Cardiac muscle cell (in vitro differentiated cells and primary cell): ENCODE measurements at places on chromosomes 2 and 18. TPM values are rescaled to one million over a fixed set of nuclear protein-coding genes. Genes with fewer than 3 reads are reported as not detected.

The NEU4 gene
- total RNA-seq: 0.56 and 1.8 TPM in 2 replicates

The SERPINB5 gene
- total RNA-seq: not detected in 2 replicates

The SPHKAP gene
- 74.7 and 146 TPM in 2 replicates for total RNA-seq

The STARD6 gene
- not detected in 2 replicates for total RNA-seq

DNA sequence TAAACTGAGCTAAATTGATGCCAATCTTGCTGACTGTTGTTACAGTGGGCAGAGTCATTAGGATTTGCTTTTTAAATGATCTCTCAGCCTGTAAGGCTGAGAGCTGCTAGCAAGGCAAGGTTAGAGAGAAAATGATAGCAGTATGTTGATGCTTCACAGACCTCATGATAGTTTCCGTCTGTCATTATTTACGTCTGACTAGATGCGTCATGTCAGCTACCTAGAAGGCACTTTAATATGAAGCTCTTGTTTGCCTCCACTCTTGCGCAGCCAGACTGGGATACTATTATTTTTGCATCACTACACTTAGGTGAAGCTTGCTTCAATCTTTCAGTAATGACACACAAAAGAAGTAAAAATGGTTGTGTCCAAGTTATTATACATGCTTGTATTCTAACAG lies 313.8 kb downstream of the LNPK start:
- H3K4me1 ChIP-seq: no peaks in the 10 kb centered on the region
- no peak overlapping the region for H3K27ac ChIP-seq
- no peak for DNase-seq
- H3K27me3 ChIP-seq: peaks cover 27% of the 10 kb centered on the region
- H3K4me3 ChIP-seq: no peak overlapping the region
- H3K36me3 ChIP-seq: no peaks in the 10 kb centered on the region

- DNase-seq: no peak
- H3K27me3 ChIP-seq: no peaks in the 10 kb centered on the region
- H3K4me3 ChIP-seq: no peak overlapping the region
- H3K36me3 ChIP-seq: no peaks in the 10 kb centered on the region
- peaks cover under 1% of the 10 kb centered on the region for H3K4me1 ChIP-seq
- H3K27ac ChIP-seq: no peak overlapping the region
Observed at GRCh38 chr2:157296490-157296889, 29.1 kb downstream of the ERMN start.

The GCKR gene
- total RNA-seq: not detected in 2 replicates

- H3K4me1 ChIP-seq: no peaks in the 10 kb centered on the region
- peaks cover 4% of the 10 kb centered on the region for H3K27me3 ChIP-seq
- H3K4me3 ChIP-seq: no peak overlapping the region
- H3K36me3 ChIP-seq: no peaks in the 10 kb centered on the region
- no peak for DNase-seq
Observed at GRCh38 chr2:160052531-160052930, 9.9 kb downstream of the PLA2R1 start.

DNA sequence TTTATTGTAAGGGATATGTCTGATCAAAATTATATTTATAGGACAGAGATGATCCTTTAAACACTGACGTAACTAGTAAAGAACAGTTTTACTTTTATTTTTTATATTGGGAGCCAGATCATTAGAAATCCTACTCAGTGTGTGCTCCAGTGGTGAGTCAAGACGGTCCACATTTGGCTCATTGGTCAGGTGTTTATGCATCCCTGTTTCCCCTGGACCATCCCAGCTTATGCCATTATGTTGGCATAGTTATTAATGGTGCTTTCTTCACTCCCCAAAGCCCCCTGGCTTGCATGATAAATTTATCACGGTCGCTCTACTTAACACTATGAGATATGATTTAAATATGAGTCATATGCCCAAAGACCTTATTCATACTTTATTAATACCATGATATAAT lies 293.4 kb downstream of the XIRP2 start:
- H3K4me1 ChIP-seq: peaks cover 1% of the 10 kb centered on the region
- H3K27ac ChIP-seq: no peak overlapping the region
- H3K4me3 ChIP-seq: no peak overlapping the region
- no peaks in the 10 kb centered on the region for H3K27me3 ChIP-seq
- no peak for DNase-seq

- H3K27ac ChIP-seq: peak overlapping the region; percentile 37
- no peaks in the 10 kb centered on the region for H3K27me3 ChIP-seq
- no peak for DNase-seq
- no peaks in the 10 kb centered on the region for H3K4me1 ChIP-seq
- H3K4me3 ChIP-seq: no peak overlapping the region
Observed at GRCh38 chr2:10785260-10785659, 27.3 kb downstream of the PDIA6 start.

DNA sequence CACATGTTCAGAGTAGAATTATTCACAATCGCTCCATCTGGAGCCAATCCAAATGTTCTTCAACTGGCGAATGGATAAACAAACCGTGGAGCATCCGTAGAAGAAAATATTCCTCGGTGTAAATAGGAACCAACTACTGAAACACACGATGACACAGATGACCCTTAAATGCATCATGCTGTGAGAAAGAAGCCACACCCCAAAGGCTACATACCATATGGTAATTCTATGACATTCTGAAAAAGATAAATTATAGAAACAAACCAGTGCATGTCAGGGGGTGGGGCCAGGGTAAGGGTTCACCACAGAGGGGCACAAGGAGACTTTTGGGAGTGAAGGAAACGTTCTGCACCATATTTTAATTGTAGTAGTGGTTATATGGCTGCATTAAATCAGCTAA lies 312.2 kb upstream of the SMIM21 start:
- H3K36me3 ChIP-seq: no peaks in the 10 kb centered on the region
- no peak overlapping the region for H3K27ac ChIP-seq

DNA sequence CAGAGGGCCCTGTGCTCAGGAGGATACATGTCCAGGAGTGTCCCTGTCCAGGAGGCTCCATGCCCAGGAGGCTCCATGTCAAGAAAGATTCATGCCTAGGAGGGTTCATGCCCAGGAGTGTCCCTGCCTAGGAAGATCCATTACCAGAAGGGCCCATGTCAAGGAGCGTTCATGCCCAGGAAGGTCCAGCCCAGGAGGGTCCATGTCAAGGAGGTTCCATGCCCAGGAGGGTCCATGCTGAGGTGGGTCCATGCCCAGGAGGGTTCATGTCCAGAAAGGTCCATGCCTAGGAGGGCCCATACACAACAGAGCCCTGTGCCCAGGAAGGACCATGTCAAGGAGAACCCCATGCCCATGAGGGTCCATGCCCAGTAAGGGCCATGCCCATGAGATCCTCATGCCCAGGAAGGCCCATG lies 7.0 kb downstream of the GPR35 start:
- H3K36me3 ChIP-seq: no peaks in the 10 kb centered on the region
- no peak overlapping the region for H3K27ac ChIP-seq
- H3K27me3 ChIP-seq: no peaks in the 10 kb centered on the region
- no peaks in the 10 kb centered on the region for H3K4me1 ChIP-seq

DNA sequence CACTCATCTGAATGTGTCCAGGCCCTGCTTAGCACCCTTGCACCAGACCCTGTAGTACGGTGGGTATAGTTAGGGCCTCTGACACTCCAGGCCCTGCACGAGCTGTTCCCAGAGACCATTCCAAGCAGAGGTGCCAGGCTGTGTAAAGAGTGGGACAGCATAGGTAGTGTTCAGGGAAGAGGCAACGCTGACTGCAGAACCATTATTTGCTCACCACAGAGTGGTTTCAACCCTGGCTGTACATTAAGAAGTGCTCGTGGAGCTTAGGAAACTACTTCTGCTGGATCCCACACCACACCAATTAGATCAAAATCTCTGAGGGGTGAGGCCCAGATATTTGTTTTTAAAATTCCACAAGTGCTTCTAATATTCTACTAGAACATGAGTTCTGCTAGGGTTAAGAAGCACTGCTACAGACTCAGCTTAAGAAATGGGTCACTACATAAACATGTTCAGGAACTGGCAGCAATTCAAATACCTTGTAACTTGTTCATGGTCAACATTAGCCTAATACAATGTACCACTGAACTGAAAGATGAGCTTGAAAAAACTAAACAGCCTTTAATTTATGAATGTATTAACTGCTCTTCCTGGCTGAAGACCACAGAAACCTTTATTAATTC lies 183.0 kb downstream of the MYO5B start:
- H3K4me1 ChIP-seq: no peaks in the 10 kb centered on the region
- H3K27me3 ChIP-seq: peaks cover 39% of the 10 kb centered on the region
- no peak overlapping the region for H3K27ac ChIP-seq
- peak; percentile 56 for DNase-seq
- no peaks in the 10 kb centered on the region for H3K36me3 ChIP-seq

The MTX2 gene
- total RNA-seq: 50.9 and 60.7 TPM in 2 replicates

- no peak overlapping the region for H3K27ac ChIP-seq
- H3K36me3 ChIP-seq: peaks cover 26% of the 10 kb centered on the region
- peak; percentile 28 for DNase-seq
- H3K27me3 ChIP-seq: no peaks in the 10 kb centered on the region
Observed at GRCh38 chr2:38586931-38587330, 15.8 kb downstream of the HNRNPLL start.

DNA sequence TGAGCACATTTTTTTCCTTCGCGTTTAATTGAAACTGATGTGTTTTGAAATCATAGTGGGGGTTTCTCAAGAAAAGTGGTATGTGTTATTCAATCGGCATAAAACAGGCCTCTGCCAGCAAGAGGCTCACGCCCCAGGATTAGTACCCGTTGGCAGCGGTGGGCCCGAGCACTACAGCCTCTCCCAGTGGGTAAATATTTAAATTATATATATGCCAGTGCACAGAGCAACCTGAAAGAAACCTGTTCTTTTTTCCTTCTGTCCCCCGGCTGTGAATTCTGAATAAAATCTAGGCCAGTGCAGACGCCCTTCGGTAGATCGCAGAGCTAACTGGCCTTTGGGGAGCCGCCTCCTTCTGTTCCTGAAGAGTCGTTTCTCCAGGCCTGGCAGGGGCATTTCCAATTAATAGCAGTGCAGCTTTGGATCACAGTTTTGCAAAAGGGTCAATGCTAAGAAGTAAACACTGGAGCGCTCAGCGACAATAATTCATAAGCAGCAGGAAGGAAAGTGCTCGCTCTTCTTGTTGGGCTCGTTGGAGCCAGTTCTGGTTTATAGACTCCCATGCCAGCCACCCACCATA lies 202.8 kb upstream of the SALL3 start:
- no peaks in the 10 kb centered on the region for H3K36me3 ChIP-seq
- no peaks in the 10 kb centered on the region for H3K27me3 ChIP-seq
- H3K27ac ChIP-seq: no peak overlapping the region

DNA sequence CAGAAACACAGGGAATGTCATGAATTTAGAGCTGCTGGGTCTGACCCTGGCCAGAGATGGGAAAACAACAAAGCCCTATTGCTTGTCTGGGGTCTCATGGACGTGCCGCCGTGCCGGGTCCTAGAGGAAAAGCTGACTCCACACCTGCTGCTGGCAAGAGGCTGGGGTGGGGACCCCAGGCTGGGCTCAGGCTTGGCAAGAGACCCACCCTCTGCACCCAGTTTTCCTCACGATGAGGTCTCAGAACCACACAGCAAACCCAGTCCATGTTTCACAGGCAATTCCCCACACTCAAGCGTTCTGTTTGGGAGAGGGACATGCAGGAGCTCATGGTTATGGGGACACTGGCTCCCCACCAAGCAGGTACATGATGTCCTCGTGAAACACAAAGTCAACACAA lies 367.3 kb upstream of the SALL3 start:
- H3K36me3 ChIP-seq: no peaks in the 10 kb centered on the region
- no peak overlapping the region for H3K27ac ChIP-seq
- H3K27me3 ChIP-seq: no peaks in the 10 kb centered on the region
- H3K4me1 ChIP-seq: no peaks in the 10 kb centered on the region

DNA sequence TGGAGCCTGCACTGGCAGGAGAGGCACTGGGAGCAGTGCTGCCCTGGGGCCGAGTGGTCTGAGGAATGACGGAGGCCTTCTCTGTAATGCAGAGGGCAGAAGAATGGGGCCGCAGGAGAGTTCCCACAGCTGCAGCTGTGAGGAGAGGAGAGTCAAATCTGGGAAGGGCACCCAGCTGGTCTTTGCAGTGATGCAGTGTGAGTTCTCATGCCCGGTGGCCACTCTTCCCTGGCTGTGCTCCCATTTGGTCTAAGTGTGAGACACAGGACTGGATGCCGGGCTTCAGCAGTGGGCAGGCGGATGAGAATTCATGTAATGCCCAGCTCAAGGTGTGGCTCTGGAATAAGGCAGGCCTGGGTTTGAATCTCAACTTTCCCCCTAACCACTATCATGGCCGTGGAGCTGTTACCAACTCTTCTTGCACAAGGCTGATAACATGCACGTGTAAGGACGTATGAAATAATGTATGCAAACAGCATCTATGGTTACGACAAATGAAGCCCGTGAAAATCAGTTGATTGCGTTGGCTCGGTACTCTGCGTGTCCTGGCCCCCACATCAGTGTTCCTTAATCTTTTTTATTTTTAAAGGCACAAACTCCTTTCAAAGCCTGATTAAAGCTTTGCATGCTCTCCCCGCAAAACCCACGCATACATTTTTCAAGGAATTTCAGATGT lies 71.6 kb downstream of the ACKR3 start:
- no peaks in the 10 kb centered on the region for H3K36me3 ChIP-seq
- H3K27ac ChIP-seq: no peak overlapping the region
- H3K4me3 ChIP-seq: no peak overlapping the region
- no peaks in the 10 kb centered on the region for H3K27me3 ChIP-seq
- DNase-seq: no peak

The SULT1C3 gene
- total RNA-seq: not detected in 2 replicates

The ZNF396 gene
- total RNA-seq: 2.8 TPM in 2 replicates

GRCh38 chr2:230961091-230961491 lies 34.8 kb upstream of the SPATA3 start:
- DNase-seq: no peak
- peaks cover 19% of the 10 kb centered on the region for H3K27me3 ChIP-seq
- H3K36me3 ChIP-seq: no peaks in the 10 kb centered on the region

DNA sequence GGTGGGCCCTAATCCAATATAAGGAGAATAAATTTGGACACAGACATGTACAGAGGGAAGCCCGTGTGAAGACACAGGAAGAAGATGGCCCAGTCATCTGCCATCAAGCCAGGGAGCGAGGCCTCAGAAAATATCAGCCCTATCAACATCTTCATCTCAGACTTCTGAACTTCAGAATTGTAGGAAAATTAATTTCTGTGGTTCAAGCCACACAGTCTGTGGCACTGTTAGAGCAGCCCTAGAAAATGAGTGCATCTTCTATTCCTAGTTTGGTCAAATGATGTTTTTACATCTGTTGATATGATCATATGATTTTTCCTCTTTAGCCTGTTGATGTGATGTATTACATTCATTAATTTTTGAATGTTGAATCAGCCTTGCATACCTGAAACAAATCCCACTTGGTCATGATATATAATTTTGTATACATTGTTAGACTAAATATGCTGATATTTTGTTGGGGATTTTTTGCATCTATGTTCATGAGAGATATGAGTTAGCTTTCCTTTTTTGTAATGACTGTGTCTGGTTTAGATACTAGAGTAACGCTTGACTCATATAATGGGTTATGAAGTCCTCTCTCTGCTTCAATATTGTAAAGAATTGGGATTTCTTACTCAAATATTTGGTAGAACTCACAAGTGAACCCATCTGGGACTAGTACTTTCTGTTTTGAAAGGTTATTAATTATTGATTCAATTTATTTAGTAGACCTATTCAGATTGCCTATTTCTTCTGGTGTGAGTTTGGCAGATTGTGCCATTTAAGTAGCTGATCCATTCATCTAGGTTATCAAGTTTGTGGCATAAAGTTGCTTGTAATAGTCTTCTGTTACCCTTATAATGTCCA lies 451.4 kb downstream of the EIPR1 start:
- no peaks in the 10 kb centered on the region for H3K4me1 ChIP-seq
- H3K27ac ChIP-seq: no peak overlapping the region
- no peaks in the 10 kb centered on the region for H3K36me3 ChIP-seq
- no peaks in the 10 kb centered on the region for H3K27me3 ChIP-seq

- H3K36me3 ChIP-seq: no peaks in the 10 kb centered on the region
- no peak overlapping the region for H3K27ac ChIP-seq
- H3K4me3 ChIP-seq: no peak overlapping the region
- DNase-seq: no peak
- H3K4me1 ChIP-seq: no peaks in the 10 kb centered on the region
Observed at GRCh38 chr2:64284751-64285150, 140.5 kb upstream of the PELI1 start.
